ENCODE measurements at places on chromosomes 6 and 20.

DNA sequence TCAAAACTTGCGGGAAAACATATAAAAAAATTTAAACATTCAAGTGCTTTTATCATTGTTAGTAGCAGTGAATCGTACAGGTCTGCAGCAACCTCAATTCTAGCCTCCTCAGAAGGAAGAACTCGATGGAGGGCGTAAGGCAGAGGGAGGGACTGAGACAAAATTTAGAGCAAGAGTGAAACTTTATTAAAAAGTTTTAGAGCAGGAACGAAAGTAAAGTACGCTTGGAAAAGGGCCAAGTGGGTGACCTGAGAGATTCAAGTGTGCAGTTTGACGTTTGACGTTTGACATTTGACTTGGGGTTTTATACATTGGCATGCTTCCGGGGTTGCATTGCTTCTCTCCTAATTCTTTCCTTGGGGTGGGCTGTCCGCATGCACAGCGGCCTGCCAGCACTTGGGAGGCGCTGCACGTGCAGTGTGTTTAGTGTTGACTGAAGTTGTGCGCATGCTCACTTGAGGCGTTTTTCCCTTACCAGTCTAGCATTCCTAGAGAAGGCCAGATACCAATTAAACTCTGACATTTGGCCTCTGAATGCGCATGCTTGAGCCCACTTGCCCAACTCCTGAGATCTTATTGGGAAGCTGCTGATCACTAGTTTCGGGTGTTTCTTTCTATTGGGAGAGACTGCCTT, 82.6 kb downstream of the TBX18 start:
- DNase-seq: no peak

DNA sequence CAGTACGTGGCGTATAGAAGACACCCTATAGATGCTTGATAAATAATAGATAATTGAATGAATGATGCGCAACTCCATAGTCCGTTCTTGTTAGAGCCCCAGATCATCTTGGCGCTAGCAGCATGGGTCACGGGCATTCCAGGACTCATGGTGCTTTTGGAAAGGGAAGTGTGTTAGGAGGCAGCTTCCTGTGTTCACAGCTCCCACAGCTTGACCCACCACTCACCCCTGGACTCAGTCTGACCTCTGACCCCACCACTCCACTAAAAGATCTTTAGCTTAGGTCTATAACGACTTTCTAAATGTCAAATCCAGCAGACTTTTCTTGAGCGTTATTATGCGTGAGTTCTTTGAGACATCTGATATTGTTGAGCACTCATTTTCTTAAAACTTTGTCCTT, 35.8 kb upstream of the KIF16B start:
- DNase-seq: no peak

- DNase-seq: no peak
Measured at GRCh38 chr20:48603116-48603818, 224.5 kb downstream of the PREX1 start.

DNA sequence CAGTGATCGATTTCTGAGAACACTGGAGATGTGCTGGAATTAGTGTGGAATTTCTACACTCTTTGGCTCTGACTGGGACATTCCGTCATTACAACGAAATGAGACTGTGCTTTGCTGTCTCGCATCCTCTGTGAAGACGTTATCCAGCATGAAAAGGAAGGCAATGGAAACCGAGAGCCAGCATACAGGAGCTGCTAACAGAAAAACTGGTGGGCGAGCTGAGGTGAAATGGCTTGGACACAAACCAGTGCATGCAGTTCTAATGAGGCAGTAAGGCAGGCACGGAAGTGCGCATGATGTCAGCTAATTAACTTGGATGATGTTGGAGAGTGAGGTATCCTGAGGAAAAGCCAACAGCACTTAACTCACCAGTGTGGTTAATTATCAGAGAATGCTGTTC, 202.8 kb upstream of the AGPAT4 start:
- no peak for DNase-seq

- DNase-seq: no peak
Measured at GRCh38 chr6:75171567-75171966, 34.3 kb downstream of the COL12A1 start.

GRCh38 chr6:2913621-2914317, 10.7 kb upstream of the SERPINB9 start:
- DNase-seq: no peak

- no peak for DNase-seq
Measured at GRCh38 chr6:144165784-144166183, 15.5 kb downstream of the STX11 start.

DNA sequence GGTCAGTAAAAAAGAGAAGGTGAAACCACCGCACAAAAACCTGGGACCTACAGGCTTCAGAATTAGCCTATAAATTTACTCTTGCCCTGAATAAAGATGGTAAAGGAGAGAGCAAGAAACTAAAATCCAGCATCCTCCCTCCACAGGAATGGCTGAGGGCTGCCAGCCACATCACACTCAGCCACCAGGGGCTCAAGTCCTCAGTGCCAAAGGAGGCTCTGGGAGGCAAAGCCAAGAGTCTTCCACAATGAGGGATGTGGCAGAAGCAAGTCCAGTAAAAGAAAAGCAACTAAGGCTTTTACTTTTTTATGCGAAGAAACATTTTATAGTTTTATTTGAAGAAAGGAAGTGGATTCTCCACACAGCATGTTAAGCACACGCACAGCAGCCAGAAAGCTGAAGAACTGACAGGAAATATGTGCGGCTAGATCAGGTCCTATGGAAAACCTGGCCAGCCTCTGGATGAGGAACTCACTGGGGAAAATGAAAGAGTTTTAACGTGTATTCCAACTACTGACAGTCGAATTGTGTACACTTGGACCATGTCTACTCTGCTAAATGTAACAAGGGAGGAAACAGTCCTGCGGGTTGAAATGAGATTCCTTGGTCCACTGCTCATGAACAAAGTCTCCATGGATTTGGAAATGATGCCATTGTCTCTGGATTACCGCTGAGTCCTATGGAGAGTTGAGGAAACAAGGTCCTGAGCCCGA, 219.4 kb upstream of the SSTR4 start:
- no peak for DNase-seq

DNA sequence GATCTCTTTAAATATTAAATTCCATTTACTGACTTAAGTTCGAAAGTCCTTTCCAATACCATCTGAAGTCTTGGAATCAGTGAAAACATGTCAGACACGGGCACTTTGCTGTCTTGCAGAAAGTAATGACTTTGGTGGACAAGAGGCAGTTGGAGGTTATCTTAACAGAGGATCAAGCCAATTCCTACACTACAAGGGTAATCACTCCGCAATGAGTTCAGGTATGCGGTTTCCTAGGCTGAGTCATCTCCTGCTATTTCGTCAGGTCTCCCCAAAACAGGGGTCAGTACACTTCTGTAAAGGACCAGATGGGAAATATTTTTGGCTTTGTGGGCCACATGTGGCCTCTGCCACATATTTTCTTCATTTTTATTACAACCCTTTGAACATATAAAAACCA, 656.6 kb downstream of the KIF16B start:
- no peak for DNase-seq

- DNase-seq: no peak
Measured at GRCh38 chr20:35293303-35294292, 1.4 kb upstream of the FAM83C start.

DNA sequence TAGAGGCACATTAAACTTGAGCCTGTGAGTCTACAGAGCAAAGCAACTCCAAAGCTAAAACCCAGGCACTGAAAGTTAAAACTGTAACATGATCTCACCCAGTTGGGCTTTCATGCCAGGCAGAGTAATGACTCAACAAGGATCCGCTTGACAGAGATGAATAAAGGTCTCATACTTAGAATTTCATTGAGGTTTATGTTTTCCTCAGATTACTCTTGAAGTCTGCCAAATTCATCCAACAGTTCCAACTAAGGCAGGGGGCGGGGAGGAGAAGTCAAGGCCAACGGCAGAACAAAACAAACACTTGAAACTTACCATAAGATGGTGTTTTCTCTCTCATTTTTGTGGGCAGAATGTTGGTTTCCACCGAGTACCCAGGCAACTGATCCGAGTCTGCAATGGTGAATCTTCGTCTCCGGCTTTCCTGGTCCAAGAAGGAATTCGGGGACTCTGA, 54.0 kb upstream of the IPCEF1 start:
- peak; percentile 89 for DNase-seq

DNA sequence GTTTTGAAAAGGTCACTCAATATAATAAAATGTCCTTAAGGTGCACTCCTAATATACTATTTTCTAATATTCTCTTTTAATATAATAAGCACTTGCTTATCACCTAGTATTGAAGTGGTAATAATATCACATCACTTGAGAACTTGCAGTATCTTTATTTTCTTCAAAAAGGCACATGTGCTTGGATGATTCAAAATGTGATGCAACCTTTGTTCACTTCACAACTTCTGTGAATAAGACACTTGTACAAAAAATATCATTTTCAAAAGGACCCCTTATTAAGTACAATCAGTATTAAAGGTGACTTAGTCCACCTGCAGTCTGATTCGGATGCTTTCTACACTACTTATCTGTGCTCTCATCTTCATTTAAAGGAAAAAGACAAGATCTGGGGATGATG, 3.4 kb downstream of the PRELID3B start:
- no peak for DNase-seq

DNA sequence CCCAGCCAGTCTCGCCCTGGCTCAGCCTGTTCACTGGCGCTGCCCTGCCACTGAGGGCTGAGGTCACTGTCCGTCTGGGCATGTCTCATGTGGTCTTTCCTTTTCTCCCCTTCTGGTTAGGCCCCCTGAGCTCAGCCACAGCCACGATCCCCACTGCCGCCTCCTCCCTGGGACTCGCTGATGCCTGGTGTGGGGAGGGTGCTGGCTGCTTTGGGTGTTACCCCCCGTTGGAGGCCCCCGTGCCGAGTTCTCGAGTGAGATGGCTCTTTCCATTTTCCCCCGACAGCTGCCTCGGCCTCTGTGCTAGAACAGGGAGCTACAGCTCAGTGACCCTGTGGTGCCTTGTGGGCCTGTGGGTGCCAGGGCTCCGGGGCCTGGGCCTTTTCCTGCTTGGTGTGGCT, 14.9 kb upstream of the TCFL5 start:
- DNase-seq: no peak

DNA sequence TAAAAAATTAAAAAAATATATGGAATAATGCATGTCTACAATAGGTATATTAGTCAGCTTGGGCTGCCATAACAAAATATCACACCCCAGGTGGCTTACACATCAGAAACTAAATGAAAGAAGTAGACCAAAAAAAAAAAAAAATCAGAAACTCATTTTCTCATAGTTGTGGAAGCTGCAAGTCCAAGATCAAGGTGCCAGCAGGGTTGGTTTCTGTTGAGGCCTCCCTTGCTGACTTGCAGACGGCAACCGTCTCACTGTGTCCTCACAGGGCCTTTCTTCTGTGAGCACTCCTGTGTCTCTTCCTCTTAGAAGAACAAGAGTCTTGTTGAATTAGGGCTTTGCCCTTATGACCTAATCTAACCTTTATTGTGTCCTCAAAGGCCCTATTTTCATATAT, 11.4 kb upstream of the GDAP1L1 start:
- DNase-seq: no peak

GRCh38 chr6:90978046-90978445, 391.2 kb upstream of the MAP3K7 start:
- DNase-seq: no peak

GRCh38 chr6:110520992-110521543, 44.7 kb upstream of the SLC22A16 start:
- DNase-seq: no peak

DNA sequence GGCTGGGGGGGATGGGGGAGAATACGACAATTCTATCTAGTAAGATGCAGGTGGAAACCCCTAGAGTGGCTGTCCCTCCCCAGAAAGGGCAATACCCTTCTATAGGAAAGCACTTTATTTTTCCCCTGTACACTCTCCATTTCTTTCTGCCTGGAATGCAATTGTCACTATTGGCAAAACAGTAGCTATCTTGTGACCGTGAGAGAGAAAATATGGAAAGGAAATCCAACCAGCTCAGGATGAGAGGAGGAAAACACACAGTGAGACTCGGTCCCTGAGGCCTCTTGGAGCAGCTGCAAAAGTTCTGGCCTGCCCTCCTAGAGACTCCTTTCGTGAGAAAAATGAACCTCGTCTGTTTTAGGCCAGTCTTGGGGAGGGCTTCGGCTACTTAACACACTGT, 43.4 kb downstream of the FAM50B start:
- no peak for DNase-seq

GRCh38 chr6:5036269-5036668, 32.4 kb upstream of the RPP40 start:
- no peak for DNase-seq

- DNase-seq: peak; percentile 75
Measured at GRCh38 chr6:151389618-151390275, 1.6 kb downstream of the ZBTB2 start.

GRCh38 chr6:134293659-134294161, 24.2 kb downstream of the SGK1 start:
- no peak for DNase-seq

DNA sequence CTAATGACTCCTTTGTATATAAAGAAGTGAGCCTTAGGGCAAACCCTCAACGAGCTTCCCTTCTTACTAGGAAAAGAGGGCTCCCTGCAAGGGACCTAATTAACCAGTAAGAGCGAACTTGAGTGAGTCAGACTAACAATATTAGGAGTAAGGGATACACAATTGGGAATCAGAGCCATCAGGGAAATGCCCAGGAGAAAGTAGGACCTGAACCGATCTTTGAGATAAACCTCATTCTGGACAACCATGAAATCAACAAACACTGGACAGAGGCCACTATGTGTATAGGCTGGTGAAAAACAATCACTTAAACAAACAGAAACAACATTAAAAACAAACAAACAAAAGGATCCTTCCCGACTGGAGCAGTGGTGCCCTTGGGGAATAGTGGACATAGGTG, 120.8 kb downstream of the EDN1 start:
- no peak for DNase-seq

- no peak for DNase-seq
Measured at GRCh38 chr6:112258642-112259336, 4.4 kb upstream of the LAMA4 start.

DNA sequence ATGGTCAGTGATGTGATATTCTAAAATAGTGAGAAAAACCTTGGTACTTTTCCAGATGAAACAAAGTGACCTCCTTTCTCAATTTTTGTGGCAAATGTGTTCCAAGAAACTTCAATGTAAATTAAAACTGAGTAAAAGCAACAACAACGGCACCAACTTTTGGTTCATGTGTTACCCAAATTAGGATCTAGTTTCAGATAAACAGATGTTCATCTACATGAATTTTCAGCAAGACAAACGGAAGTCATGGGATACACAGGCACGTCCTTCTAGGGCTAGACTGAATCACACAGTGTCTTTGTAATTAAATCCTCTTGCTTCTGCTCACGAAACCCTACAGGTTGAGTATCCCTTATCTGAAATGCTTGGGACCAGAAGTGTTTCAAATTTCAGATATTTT, 915.2 kb downstream of the TFAP2A start:
- no peak for DNase-seq

- no peak for DNase-seq
Measured at GRCh38 chr20:62012631-62013030, 53.0 kb downstream of the TAF4 start.

GRCh38 chr20:62230276-62230675, 8.0 kb upstream of the OSBPL2 start:
- no peak for DNase-seq

DNA sequence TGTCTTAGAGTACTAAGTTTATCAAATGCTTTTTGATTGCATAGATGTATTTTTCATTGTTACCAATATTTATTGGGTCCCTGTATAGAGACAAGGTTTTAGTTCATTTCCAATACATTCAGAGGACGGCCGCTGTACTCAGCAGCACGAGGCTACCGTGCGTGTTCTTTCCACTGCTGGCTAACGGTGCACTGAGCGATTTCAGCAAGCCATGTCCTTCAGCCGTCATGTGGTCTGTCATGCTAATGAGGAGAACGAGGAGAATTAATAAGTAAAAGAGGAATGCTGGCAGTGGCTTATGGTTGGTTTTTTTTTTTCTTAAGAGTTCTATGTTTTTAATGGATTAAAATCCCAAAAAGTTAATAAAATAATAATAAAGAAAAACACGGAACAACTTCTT, 253.6 kb downstream of the ARID1B start:
- no peak for DNase-seq

Data from COLO829 (cell line).